Activated naive CD8-positive, alpha-beta T cell treated with anti-CD3 and anti-CD28 coated beads for 36 hours (primary cell): ENCODE measurements at places on chromosomes 3 and 15. TPM values are rescaled to one million over a fixed set of nuclear protein-coding genes. Genes with fewer than 3 reads are reported as not detected.

GRCh38 chr3:46321461-46322104 is 32.3 kb upstream of the CCR2 start:
- H3K4me1 ChIP-seq, result no peaks in the 10 kb centered on the region
- H3K36me3 ChIP-seq, result no peaks in the 10 kb centered on the region
- H3K27me3 ChIP-seq, result peaks cover 10% of the 10 kb centered on the region
- no peak overlapping the region for H3K4me3 ChIP-seq
- no peak for DNase-seq

- no peak overlapping the region for H3K27ac ChIP-seq
- no peaks in the 10 kb centered on the region for H3K27me3 ChIP-seq
- no peak for DNase-seq
- H3K4me1 ChIP-seq, result no peaks in the 10 kb centered on the region
Observed at GRCh38 chr3:62110443-62111225, 262.7 kb downstream of the FEZF2 start.

SPSB4 gene
- total RNA-seq, result not detected

- H3K27me3 ChIP-seq, result no peaks in the 10 kb centered on the region
- H3K4me3 ChIP-seq, result no peak overlapping the region
- no peak overlapping the region for H3K27ac ChIP-seq
- no peaks in the 10 kb centered on the region for H3K4me1 ChIP-seq
Observed at GRCh38 chr3:139439278-139439677, 37.0 kb downstream of the RBP2 start.

SLC15A2 gene
- total RNA-seq, result 0.74 TPM

DNA sequence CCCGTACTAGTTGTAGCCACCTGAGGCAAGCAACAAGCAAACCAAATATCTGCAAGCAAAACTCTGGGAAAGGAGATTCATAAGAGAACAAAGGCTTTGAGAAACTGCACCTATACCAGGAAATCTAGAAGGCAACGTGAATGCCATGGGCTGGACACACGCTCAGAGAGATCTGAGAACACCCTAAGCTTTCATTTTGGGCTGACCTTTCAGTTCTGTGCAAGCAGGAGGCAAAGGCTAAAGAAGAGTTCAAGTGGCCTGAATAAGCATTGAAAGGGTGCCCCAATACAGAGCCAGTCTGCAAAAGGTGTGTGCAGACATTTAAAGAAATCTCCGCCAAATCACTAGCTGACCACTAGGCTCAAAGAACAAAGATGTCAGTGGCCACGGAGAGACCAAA is 461.6 kb downstream of the PYDC2 start:
- no peak overlapping the region for H3K27ac ChIP-seq
- DNase-seq, result no peak
- H3K4me3 ChIP-seq, result no peak overlapping the region
- H3K27me3 ChIP-seq, result no peaks in the 10 kb centered on the region
- no peaks in the 10 kb centered on the region for H3K36me3 ChIP-seq

DNA sequence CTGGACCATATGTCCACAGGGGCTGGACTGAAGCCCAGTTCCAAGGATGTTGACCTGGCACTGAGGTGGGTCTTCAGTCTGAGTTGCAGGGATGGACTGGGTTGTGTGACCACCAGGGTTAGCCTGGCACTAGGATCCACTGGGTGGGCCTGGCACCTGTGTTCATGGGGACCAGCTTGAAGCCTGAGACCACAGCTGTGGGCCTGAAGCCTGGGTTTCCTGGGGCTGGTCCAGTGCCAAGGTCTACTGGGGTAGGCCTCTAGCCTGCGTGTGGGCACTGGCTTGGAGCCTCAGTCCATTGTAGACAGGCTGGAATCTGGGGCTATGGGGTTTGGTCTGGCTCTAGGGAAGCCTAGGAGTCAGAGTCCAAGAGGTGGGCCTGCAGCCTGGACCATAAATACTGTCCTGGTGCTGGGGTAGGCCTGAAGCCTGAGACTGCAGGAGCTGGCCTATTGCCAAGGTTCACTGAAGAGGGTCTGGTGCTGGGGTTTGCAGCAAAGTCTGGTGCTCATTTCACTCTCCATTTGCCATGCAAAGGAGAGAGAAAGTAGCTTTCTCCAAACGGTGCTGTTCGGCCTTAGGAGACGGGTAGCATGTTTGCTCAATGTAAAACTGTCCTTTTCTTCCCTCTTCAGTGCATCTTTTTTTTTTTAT is 51.2 kb upstream of the TBC1D5 start:
- no peaks in the 10 kb centered on the region for H3K27me3 ChIP-seq
- no peak for DNase-seq
- no peak overlapping the region for H3K4me3 ChIP-seq
- peaks cover 17% of the 10 kb centered on the region for H3K36me3 ChIP-seq
- H3K27ac ChIP-seq, result no peak overlapping the region

- no peak overlapping the region for H3K27ac ChIP-seq
- H3K36me3 ChIP-seq, result no peaks in the 10 kb centered on the region
- peaks cover 29% of the 10 kb centered on the region for H3K27me3 ChIP-seq
- no peak overlapping the region for H3K4me3 ChIP-seq
- DNase-seq, result no peak
- H3K4me1 ChIP-seq, result peaks cover 8% of the 10 kb centered on the region
Observed at GRCh38 chr3:120452816-120453215, 2.0 kb upstream of the FSTL1 start.

- no peaks in the 10 kb centered on the region for H3K27me3 ChIP-seq
- H3K4me1 ChIP-seq, result peaks cover 11% of the 10 kb centered on the region
- H3K27ac ChIP-seq, result no peak overlapping the region
- H3K36me3 ChIP-seq, result no peaks in the 10 kb centered on the region
- no peak for DNase-seq
Observed at GRCh38 chr3:177300842-177301241, 103.6 kb upstream of the TBL1XR1 start.

GRCh38 chr3:148631124-148631903 is 66.4 kb upstream of the AGTR1 start:
- no peak overlapping the region for H3K4me3 ChIP-seq
- no peaks in the 10 kb centered on the region for H3K36me3 ChIP-seq
- no peak overlapping the region for H3K27ac ChIP-seq
- DNase-seq, result no peak
- no peaks in the 10 kb centered on the region for H3K4me1 ChIP-seq

TRPM1 gene
- not detected for total RNA-seq

TRAT1 gene
- 15.2 TPM for total RNA-seq

KBTBD12 gene
- not detected for total RNA-seq

LRTM1 gene
- not detected for total RNA-seq

FBXO40 gene
- not detected for total RNA-seq

- no peak overlapping the region for H3K4me3 ChIP-seq
Observed at GRCh38 chr3:117303443-117303842, 593.9 kb downstream of the TUSC7 start.

BCL2A1 gene
- 91.4 TPM for total RNA-seq

ILDR1 gene
- total RNA-seq, result not detected

DNA sequence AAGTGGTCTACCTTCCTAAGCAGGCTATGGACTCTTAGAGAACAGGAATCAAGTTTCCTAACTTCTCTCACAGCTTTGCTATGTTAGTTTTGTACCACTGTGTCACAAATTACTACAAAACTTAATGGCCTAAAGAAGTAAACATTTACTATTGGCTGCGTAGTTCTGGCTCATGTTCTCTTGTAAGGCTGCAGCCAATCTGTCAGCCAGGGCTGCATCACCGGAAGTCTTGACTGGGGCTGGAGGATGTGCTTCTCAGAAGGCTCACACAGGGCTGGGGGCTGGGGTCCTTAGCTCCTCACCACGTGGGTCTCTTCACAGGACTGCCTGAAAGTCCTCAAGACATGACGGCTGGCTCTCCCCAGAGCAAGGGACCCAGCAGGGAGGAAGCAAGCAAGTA is 15.5 kb downstream of the STIMATE start:
- H3K4me3 ChIP-seq, result no peak overlapping the region
- DNase-seq, result no peak
- peaks cover 32% of the 10 kb centered on the region for H3K36me3 ChIP-seq
- H3K4me1 ChIP-seq, result peaks cover 16% of the 10 kb centered on the region
- no peak overlapping the region for H3K27ac ChIP-seq

TMEM207 gene
- not detected for total RNA-seq

ZIC1 gene
- total RNA-seq, result not detected

DNA sequence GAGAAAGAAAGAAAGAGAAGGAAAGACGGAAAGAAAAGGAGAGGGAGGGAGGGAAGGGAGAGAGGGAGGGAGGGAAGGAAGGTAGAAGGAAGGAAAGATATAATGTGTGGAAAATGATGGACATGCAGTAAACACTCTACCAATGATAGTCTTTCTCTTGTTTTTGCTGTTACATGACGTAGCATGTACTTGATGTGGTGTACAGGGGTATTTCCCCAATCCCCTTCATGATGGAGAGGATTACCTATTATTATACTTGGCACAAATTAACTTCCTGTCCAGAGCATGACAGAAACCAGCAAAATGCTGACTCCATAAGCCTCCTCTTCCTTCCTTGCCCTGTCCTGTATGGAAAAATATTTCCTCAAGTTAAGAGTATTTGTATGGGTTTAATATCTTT is 124.4 kb downstream of the B3GALNT1 start:
- H3K36me3 ChIP-seq, result peaks cover 23% of the 10 kb centered on the region
- peaks cover 17% of the 10 kb centered on the region for H3K4me1 ChIP-seq
- H3K27ac ChIP-seq, result peak overlapping the region; percentile 93
- DNase-seq, result peak; percentile 10
- H3K27me3 ChIP-seq, result no peaks in the 10 kb centered on the region

DNA sequence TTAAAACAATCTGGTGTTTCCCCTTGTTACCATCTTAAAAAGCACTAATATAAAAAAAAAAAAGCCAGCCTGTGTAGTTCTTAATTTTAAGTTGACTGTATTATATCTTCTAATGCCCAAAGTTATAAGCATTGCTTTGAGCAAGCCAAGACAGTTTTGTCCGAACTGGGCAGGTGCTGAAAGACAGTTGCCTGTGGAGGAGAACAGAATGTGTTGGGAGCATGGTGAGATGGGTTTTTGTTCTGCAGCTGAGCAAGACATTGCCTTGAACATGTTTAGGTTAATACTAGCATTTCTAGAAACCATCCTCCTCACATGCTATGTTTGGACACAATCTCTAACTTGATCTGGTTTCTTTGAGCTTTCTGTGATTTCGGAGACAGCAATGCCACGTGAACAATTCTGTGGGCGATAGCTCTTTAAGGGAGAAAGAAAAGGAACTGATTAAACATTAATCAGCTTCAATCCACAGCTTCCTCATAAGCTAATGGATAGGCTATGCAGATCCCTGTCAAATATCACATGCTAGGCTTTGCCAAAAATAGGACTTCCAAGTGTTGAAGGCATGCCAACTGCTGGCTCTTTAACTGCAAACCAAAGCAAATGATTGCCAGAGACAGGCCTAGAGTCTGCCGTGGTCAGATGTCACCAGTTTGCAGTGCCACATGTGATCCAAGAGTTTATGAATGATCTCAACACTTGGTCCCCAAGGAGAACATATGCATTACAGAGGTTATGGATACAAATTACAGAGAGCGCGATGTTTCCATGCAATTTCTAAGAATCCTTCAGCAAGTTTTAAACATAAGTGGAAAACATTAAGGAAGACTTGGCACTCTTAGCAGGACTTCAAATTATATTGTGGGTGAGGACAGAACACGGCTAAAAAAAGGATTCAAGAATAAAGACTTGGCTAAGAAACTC is 428.1 kb downstream of the ROBO2 start:
- H3K36me3 ChIP-seq, result no peaks in the 10 kb centered on the region
- H3K4me3 ChIP-seq, result no peak overlapping the region
- no peak for DNase-seq
- no peaks in the 10 kb centered on the region for H3K27me3 ChIP-seq
- H3K27ac ChIP-seq, result no peak overlapping the region

KNG1 gene
- not detected for total RNA-seq

DNA sequence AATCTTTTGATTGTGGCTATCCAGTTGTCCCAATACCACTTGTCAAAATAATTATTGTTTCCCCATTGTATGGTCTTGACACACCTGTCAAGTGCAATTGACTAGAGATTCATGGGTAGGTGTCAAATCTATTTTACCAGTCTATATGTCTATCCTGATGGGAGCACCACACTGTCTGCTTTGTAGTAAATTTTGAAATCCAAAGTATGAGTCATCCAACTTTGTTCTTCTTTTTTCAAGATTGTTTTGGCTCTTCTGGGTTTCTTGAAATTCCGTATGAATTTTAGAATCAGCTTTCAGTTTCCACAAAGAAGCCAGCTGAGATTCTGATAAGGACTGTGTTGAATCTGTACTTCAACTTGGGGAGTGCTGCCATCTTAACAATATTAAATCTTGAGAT is 71.9 kb downstream of the CSNK1G1 start:
- DNase-seq, result no peak
- peaks cover 5% of the 10 kb centered on the region for H3K36me3 ChIP-seq
- H3K4me1 ChIP-seq, result peaks cover 6% of the 10 kb centered on the region
- H3K27me3 ChIP-seq, result no peaks in the 10 kb centered on the region

DNA sequence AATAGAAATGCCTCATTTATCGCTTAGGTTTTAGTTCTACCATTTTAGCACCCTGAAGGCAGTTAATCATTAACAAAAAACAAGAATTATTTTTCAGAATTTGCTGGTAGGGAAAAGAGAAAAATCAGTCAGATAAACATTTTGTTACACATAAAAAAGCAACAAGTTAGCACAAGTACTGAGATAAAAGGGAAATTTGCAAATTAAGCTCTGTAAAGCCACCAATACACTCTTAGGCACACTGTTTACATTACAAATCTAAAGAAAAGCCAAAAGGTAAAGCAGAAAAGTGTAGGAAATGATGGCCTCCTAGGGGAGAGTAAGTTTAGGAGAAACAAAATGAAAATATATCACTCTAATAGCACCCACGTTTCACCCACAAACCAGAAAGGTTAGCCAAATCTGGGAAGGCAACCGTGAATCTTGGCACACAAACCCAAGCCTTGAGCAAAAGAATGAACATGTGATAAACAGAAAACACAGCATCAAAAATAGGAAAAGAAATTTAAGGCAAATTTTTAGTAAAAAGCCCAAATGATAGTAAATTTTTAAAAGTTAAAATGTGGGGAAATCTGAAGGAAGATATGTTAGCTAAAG is 1.6 kb upstream of the SATB1 start:
- H3K36me3 ChIP-seq, result peaks cover 35% of the 10 kb centered on the region
- peak overlapping the region; percentile 53 for H3K4me3 ChIP-seq
- peak overlapping the region; percentile 93 for H3K27ac ChIP-seq
- DNase-seq, result no peak
- no peaks in the 10 kb centered on the region for H3K27me3 ChIP-seq

CRABP1 gene
- total RNA-seq, result not detected

DNA sequence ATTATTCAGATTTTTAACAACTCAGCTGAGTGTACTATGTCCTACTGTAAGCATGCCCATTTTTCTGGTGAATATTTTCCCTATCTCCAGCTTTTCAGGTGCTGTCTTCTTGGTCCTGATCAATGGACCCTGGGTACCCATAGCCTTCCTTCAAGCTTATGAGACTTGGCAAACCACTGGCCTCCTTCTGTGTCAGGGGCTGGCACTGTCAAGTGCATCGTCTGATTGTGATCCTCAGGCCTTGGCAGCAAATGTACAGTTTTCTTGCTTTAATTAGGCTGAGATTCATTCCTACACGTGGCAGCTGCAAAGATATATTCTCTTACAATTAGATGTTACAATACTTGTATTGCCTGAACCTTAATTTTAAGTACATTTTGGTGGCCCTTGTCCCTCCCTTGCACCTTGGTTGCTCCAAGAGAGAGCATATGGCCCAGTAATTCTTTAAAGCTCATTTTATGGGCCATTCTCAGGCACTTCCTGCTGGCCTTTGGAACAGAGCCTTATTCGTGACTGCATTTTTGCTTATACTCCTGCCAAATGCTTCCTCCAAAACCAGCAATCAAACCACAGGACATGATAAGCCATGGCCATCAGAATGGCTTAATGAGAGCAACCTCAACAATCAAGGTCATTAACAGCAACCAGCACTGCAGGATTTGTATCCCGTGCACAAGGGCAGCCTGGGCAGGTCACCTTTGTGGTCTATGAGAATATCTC is 179.9 kb downstream of the CNTN6 start:
- H3K4me1 ChIP-seq, result no peaks in the 10 kb centered on the region
- no peaks in the 10 kb centered on the region for H3K27me3 ChIP-seq
- no peaks in the 10 kb centered on the region for H3K36me3 ChIP-seq
- no peak overlapping the region for H3K4me3 ChIP-seq
- no peak for DNase-seq
- no peak overlapping the region for H3K27ac ChIP-seq

ARGFX gene
- total RNA-seq, result not detected
